ENCODE measurements at places on chromosomes 7 and 10.

GRCh38 chr10:1434912-1435692 is 302.2 kb downstream of the ADARB2 start:
- DNase-seq, result no peak

DNA sequence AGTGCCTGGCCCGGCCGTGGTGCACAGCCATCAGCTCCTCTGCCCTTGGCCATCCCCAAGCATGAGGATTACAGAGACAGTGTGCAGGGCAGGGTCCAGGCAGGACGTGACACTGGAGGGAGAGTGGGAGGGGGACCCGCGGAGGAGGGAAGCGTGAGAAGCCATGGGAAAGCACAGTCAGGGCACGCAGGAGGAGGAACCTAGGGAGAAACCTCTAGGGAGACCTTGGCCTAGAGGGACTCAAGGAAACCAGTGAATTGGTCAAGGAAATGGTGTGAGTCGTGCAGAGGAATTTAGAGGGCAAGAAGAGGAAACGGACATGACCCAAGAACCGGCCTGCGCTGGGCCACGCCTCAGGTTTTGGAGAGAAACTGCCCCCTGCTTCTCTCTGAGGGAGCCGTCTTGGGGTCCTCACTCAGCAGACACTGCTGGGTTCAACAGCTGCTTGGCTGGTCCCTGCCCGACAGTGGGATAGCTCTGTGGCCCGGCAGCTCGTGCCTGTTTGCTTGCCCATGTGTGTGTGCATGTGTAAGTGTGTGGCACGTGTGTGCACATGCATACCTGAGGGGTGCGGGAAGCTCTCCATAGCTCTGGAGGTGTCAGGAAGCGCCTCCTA is 3.2 kb downstream of the OPN4 start:
- no peak for DNase-seq

DNA sequence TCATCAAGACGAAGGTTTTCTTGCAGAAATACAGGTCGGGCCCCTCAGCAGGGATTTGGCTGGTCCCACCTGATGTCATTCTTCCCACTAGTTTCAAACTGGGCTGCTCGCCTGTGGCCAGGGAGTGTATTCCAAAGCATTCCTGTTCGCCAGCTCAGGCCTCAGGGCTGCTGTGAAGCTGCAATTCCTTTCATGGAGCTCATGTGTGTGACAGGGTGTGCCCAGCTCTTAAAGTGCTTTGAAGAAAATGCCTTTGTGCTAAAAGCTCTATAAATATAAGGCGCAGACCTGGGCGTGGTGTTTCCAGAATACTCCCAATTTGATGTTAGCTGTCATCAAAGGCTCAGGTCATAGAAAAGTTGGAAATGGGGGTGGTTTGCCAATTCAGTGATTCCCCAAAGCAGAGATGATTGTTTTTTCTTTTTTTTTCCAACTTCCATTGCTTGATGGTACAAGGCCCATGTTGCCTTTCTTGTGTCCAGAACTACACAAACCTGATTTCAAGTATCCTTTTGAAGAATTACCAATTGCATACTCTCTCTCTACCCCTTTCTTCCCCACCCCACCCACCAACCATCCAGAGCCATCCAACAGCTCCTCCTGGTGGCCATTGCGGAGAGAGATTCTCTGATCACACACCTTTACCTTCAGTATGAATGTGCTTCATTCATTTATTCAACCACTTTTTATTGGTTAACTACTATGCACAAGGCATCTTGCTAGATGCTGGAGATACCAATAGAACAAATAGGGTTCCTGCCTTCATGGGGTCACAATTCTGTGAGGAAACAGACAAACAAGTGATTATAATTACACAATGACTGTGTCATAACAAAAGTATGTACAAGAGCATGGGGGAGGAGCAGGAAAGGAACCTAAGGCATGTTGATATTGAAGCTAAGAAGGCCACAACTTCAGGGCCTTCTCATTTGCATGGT is 297.3 kb upstream of the LYZL1 start:
- peak; percentile 3 for DNase-seq

DNA sequence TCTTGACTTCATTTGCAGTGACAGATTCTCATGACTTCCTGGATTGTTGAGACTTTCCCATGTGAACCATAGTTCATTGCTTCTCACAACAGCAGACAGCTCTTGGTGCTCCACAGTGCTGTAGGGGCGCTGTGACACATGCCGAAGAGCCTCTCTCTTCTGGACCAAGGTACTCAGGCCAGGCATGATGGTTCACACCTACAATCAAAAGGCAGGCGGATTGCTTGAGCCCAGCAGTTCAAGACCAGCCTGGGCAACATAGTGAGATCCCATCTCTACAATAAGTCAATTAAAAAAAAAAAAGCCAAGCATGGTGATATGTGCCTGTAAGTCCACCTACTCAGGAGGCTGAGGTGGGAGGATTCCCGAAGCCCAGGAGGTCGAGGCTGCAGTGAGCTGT is 354.5 kb downstream of the GALNT17 start:
- no peak for DNase-seq

DNA sequence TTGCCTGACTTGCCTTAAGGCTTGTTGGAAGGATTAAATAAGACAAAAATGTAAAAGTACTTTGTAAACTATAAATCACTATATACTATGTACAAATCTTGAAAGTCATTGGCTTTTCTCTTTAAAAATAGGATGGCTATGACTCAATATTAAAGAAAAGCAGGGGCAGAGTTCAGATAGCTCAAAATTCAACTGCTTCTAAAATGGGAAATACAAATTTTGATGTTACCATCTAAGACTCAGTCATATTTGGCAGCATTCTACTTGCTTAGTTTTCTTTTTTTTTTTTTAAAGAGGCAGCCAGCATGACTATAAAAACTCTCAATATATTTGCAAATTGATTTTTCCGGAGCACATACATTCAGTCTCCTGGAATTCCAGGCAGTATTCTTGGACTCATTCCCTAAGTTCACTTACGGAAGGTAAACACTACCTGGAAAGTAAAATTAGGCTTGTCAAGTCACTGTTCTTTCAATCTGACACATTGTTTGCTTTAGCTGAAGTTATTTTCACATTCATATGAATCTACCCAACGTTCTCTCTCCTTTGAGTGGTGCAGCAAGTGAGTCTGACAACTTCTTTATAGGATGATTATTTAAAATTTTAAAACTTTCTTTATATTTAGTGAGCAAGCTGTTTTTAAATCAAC is 133.8 kb upstream of the CCDC6 start:
- DNase-seq, result no peak

- peak; percentile 85 for DNase-seq
Measured at GRCh38 chr10:132387764-132388210, 9.2 kb upstream of the PWWP2B start.

- DNase-seq, result no peak
Measured at GRCh38 chr7:4144811-4145510, 537.1 kb upstream of the FOXK1 start.

- no peak for DNase-seq
Measured at GRCh38 chr7:157893535-157894044, 556.8 kb downstream of the DNAJB6 start.

DNA sequence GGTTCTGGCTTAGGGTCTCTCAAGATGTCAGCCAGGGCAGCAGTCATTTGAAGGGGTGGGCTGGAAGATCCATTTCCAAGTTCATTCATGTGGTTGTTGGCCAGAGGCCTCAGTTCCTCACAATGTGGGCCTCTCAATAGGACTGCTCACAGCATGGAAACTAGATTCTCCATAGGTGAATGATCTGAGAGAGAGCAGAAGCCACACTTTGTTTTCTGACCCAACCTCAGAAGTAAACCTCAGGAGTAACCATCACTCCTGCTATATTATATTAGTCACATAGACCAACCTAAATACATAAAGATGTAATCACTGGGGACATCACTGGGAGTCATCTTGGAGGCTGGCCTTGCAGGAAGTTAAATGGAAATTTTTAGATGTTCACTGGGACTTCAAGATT is 42.2 kb downstream of the GBF1 start:
- DNase-seq, result no peak

DNA sequence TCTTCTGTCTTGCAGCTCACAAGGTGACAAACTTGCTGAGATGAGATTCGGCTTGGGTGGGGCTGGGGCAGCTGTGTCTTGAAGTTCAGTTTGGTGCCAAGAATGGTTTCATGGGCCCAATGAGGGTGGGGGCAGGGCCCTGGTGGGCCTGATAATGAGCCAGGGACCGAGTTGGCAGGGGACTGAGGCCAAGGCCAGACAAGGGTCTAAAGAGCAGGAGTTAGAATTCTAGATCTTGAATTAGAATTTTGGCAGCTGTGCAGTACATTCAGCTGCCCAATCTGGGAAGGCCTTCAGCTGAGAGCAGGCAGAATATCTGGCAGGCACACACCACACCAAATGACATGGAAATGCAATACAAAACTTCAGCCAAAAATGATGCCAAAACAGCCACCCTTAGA is 1.5 kb upstream of the JAZF1 start:
- DNase-seq, result peak; percentile 8

DNA sequence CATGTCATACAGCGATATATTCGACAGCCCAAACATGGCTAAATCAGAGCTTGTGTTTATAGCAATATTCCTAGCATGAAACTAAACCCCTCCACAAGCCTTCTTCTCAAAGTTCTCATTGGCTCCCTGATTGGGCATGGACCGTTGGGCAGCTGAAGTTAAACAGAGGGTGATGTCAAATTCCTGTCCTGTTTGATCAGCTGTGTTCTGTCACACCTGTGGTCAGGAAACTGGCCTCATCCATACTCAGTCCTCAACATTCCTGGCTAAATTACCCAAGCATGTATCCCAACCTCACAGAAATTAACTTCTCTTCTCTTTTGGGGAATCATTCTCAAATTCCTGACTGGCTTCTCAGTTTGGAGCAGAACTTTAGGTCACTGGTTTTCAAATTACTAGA is 107.9 kb downstream of the ODAD2 start:
- no peak for DNase-seq

DNA sequence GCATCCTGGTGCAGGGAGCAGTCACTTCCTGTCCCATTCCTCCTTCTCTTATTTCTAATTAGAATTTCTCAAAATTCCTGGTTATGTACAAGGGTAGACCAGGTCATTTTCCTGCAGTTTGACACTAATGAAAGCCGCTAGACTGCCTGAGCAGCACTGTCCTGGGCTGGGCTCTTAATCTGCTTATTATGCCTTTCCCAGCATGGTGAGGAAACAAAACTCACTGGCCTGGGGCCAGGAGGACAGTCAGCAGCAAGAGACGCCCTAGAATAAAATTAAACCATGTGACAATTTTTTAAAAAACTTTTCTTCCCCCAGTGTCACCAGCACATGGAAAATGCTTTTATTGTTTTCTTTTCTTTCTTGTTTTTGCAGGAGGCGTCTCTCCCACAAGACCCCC is 647.5 kb downstream of the TYW1 start:
- DNase-seq, result no peak

DNA sequence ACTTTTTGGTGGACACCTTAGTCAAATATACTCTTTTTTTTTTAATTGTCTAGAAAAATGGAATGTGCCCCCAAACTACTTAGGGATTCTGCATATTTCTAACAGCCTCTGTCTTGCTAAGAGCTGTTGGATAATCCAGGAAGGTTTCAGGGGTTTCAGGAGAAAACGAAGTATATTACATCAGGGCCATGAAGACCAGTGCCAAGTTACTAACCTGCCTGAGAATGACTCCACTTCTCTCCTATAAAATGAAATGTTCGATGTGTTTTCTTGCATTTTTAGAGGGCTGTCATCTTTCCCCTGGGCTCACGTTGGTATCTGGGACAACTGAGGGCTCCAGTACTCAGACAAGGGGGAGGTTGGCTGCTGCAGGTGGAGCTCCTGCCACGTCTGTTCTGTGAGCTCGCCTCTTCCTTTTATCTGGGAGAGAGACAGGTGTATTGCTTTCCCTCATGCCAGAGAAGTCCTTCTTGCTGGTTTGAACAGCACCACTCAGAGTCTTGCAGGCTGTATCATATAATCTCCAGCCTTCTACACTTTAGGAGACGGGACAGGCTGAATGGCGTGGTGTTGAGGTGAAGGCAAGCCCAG is 71.3 kb downstream of the CAMK1D start:
- DNase-seq, result no peak

DNA sequence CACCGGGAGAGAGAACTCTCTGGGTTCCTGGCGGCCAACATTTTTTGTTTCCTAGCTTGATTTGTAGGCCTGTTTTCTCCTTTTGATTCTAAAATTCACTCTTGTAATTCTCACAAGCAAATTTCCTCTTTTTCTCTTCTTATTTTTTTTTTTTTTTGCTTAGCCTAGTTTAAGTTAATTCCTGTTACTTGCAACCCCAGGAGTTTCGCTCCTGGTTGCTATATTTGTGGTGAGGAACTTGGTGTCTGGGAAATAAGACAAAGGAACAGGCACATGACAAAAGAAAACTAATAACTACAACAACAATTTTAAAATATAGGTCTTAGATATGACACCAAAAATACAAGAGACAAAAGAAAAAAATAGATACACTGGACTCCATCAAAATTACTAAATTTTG is 6.7 kb downstream of the AOAH start:
- DNase-seq, result no peak
